Adipocyte (in vitro differentiated cells): ENCODE measurements at places on chromosomes 13 and 19.

- DNase-seq, result no peak
These were observed 27.4 kb downstream of the NDFIP2 start for GRCh38 chr13:79508224-79508961.

GRCh38 chr13:71033026-71033425 lies 834.0 kb downstream of the DACH1 start:
- DNase-seq, result no peak

DNA sequence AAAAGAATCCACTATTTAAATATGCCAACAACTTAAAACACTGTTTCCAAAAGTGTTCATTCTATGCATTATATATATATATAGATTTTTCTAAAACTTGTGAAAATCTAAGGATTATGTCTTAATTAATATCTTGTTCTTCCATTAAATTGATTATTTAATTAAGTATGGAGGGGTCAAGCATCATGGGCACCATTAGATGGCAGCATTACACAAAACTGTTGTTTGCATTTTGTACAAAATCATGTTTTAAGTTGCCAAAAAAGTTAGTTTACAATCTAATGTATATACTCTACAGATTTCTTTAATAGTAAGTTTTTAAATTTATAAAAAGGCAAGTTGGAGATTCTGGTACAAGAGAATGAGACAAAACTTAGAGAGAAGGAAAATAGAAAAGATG lies 213.2 kb upstream of the EDNRB start:
- peak; percentile 33 for DNase-seq

- DNase-seq, result peak; percentile 45
These were observed at the start of gene RUBCNL for GRCh38 chr13:46387064-46387851. Gene RUBCNL (minus strand): TSS chr13:46387252. CDS start chr13:46372475, 14,777 bp downstream.

DNA sequence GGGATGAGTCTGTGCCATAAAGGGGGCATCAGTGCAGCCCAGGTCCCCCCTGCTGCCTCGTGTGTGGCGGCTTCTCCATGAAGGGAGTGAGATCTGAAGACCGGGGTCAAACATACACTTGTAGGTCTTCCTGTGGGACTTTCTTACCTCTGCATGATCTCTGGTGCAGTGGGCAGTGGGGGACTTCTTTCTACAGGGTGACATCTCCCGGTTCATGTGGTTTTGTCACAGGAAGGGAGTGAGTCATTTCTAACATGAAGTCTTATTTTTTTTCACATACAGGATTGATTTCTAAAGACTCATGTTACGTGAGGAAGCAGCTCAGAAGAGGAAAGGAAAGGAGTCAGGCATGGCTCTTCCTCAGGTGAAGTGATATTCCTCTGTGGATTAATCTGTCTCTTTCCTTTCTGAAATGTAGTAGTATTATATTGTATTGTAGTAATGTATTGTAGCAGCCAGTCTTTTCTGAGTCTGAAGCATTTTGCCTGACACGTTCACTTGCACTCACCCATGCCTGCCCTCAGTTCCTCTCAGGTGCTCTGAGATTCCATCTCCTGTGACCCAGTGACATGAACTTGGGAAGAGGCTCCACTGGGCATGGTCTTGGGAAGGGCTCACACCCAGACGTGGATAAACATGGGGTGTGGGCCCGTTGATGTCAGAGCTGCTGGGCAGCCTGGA lies 15.7 kb downstream of the ZNF808 start:
- DNase-seq, result no peak

GRCh38 chr19:18205200-18205892 lies 1.5 kb upstream of the RAB3A start:
- DNase-seq, result peak; percentile 90

GRCh38 chr13:40376867-40377535 lies 289.4 kb downstream of the FOXO1 start:
- DNase-seq, result no peak

DNA sequence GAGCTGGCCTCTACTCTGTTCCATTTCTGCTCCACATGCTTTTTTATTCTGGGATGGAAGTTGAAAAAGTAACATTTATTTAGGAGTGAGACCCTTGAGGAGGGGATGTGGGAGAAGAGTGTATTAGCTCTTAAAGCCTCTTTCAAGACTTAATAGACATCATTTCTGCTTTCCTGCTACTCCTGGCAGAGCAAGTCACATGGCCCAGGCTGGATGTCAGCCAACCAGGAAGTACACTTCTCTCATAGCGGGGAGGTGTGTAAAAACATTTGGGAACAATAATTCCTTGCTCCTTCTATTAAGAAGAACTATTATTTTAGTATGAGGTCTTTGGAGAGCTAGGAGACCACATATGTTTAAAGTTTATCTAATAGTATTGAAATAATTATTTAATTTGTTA lies 40.6 kb upstream of the FAM216B start:
- no peak for DNase-seq

DNA sequence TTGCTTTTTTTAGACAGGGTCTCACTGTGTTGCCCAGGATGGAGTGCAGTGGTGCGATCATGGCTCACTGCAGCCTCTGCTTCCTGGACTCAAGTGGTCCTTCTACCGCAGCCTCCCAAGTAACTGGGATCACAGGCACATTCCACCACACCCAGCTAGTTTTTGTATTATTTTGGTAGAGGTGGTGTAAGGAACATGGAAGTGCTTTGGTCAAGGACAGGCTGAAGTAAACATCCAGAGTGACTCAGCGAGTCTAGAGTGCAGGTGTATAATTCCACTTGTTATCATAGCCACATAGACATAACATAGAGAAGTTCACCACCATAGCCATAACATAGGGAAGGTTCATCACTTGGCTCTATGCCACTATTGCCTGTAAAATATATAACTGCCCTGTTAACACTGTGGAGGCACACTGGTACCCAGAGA lies 98.6 kb downstream of the RBM26 start:
- DNase-seq, result no peak

- DNase-seq, result no peak
These were observed 36.5 kb downstream of the SIPA1L3 start for GRCh38 chr19:37943480-37943879.

DNA sequence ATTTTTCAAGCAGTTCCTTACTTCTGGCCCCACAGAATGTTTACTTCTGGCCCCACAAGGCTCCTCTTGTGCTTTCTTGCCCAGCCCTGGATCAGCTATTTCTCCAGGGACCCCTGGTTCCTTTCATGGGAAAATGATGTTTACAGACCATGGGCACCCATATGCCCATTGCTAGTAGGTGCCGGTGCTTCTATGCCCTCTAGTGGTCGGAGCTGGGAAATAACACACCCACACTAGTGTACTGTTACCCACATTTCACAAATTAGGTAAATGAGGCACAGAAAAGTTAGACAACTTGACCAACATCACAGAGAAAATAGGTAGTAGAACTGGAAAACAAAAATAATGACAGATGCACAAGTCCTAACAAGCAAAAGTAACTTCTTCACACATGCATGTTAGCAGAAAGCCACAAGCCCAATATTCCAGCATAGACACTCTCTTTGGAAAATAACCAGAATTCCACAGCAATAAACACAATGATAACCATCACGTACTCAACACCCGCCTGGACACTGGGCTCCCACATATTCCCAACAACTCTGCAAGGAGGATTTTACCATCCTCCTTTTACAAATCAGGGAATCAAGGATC lies 1.3 kb upstream of the CEACAM6 start:
- DNase-seq, result peak; percentile 53

GRCh38 chr13:112071102-112071722 lies 4.3 kb downstream of the SOX1 start:
- DNase-seq, result no peak

DNA sequence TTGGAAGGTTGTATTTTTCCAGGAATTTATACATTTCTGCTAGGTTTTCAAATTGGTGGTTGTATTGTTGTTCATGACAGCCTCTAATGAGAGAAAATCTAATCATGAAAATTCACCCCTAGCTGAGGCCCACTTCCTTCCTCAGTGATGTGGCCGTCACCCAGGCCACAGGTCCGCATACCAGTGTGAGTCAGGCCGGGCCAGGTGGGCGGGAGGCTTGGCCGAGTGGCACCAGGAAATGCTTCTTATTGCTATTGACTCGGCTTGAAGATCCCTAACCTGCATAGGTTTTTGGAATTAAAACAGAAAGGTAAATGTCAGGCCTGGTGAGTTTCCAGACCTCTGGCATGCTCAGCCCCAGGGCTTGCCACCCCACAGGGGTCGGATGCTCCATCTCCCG lies 88.7 kb downstream of the SCGB2B2 start:
- DNase-seq, result no peak
